ENCODE measurements at places on chromosomes 12 and 14. TPM values are rescaled to one million over a fixed set of nuclear protein-coding genes. Genes with fewer than 3 reads are reported as not detected.

ITGB7 gene
- total RNA-seq, result 105 TPM

CAPZA3 gene
- not detected for total RNA-seq

IAPP gene
- not detected for total RNA-seq

DIO3 gene
- total RNA-seq, result not detected

Data from activated naive CD8-positive, alpha-beta T cell treated with anti-CD3 and anti-CD28 coated beads for 36 hours (primary cell).